Mesothelial cell of epicardium (in vitro differentiated cells): ENCODE measurements at places on chromosomes 2 and 18.
A peak's percentile ranks its signal among the peaks of the same experiment; 100 is the strongest.

DNA sequence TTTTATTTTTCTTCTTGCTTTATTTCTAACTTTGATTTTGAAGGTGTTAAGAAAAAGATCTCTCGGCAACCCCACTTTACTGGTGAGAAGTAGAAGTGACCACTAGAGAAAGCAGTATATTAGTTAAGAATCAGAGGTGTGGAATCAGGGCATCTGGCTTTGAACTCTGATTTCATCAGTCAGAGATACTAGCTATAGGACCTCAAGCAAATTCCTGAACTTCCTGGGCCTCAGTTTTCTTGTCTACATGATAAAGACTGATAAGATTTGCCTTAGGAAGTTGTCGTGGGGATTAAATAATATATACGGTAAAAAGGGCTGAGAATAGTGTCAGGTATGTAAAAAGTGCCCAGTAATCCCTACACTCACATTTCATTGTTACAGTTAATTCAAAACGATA, 440.3 kb upstream of the CRIM1 start:
- no peak for DNase-seq
- peaks cover 3% of the 10 kb centered on the region for H3K4me1 ChIP-seq
- no peak overlapping the region for H3K27ac ChIP-seq
- H3K27me3 ChIP-seq = no peaks in the 10 kb centered on the region

DNA sequence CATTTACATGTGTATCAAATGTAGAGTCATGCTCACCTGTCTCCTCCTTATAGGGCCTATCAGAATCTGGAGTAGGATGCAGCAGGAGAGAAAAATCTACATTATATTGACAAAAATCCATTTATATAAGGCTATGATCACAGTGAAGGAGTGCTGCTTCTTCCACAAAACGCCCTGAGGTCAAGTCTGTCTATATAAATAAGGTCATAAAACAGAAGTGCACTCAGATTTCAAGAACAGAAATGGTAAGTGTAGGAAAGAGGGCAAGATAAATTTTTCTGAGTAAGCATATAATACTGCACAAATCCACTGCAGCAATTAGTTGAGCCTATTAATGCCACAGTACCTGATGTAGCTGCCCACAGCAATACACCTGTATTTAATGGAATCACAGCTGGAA, 51.8 kb downstream of the COL5A2 start:
- H3K4me1 ChIP-seq = peaks cover 32% of the 10 kb centered on the region
- no peak for DNase-seq
- H3K4me3 ChIP-seq = no peak overlapping the region
- peaks cover 9% of the 10 kb centered on the region for H3K36me3 ChIP-seq
- H3K27ac ChIP-seq = peak overlapping the region; percentile 71
- H3K27me3 ChIP-seq = no peaks in the 10 kb centered on the region

DNA sequence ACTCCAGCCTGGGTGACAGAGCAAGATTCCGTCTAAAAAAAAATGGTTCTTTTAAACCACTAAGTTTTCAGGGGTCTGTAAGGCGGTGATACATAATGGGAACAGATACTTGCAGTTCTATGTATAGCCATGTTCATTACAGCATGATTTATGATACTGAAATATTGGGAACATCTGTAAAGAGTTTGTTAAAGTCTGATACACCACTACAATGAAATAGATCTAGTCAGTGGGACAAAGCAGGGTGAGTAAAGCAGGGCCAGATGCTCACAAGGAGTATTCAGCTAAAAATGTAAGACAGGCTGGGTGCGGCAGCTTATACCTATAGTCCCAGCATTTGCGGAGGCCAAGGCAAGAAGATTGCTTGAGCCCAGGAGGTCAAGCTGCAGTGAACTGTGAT, 6.2 kb upstream of the ING5 start:
- H3K27me3 ChIP-seq = no peaks in the 10 kb centered on the region
- no peak for DNase-seq
- peaks cover 6% of the 10 kb centered on the region for H3K36me3 ChIP-seq
- no peak overlapping the region for H3K4me3 ChIP-seq

GRCh38 chr2:9276901-9277451, 70.4 kb downstream of the ASAP2 start:
- H3K36me3 ChIP-seq = peaks cover 11% of the 10 kb centered on the region
- DNase-seq = no peak
- no peak overlapping the region for H3K27ac ChIP-seq

DNA sequence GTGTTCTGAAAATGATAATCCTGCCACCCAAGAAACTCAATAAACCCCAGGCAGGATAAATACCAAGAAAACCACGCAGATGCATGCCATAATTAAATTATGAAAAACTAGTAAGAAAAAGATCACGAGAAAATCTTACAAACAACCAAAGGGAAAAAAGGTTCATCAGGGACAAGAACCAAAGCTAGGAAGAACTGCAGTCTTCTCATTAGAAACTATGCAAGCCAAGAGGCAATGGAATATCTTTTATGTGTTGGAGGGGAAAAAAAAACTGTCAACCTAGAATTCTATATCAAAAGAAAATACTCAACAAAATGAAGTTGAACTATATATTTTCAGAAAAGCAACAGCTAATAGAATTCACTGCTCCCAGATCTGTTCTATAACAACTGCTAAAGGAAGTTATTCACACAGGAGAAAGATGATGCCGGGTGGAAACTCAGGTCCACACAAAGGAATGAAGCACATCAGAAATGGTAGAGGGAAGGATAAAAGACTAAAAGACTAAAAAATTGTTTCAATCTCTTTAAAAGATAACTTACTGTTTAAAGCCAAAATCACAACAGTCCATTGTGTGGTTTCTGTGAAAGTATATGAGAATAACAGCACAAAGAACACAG, 55.0 kb downstream of the NDUFA10 start:
- no peak overlapping the region for H3K27ac ChIP-seq
- H3K4me1 ChIP-seq = peaks cover 2% of the 10 kb centered on the region
- DNase-seq = no peak

- peaks cover 4% of the 10 kb centered on the region for H3K4me1 ChIP-seq
- no peak overlapping the region for H3K27ac ChIP-seq
- no peaks in the 10 kb centered on the region for H3K27me3 ChIP-seq
- no peak for DNase-seq
Observed at GRCh38 chr18:74110976-74111375, 36.7 kb downstream of the FBXO15 start.

GRCh38 chr18:75170022-75170789, 38.7 kb downstream of the PTGR3 start:
- H3K27ac ChIP-seq = no peak overlapping the region
- H3K36me3 ChIP-seq = no peaks in the 10 kb centered on the region
- H3K27me3 ChIP-seq = peaks cover 5% of the 10 kb centered on the region
- DNase-seq = no peak
- no peak overlapping the region for H3K4me3 ChIP-seq

DNA sequence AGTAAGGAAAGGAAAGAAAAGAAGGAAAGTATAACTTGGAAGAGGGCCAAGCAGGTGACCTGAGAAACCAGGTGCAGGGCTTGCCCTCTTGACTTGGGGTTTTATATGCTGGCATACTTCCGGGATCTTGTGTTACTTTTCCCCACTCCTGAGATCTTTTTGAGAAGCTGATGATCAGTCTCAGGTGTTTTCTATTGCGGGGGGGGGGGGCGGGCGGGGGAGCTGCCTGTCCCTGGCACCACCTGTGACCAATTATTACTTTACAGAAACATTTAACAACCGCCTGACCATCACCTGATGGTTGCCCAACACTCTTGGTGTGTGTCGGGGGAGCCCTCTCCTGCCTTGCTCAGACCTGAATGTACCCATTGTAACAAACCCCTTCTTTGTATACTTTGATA, 6.9 kb upstream of the CASP10 start:
- H3K27ac ChIP-seq = no peak overlapping the region
- H3K36me3 ChIP-seq = no peaks in the 10 kb centered on the region
- H3K4me3 ChIP-seq = no peak overlapping the region
- H3K4me1 ChIP-seq = no peaks in the 10 kb centered on the region
- H3K27me3 ChIP-seq = peaks cover 2% of the 10 kb centered on the region

DNA sequence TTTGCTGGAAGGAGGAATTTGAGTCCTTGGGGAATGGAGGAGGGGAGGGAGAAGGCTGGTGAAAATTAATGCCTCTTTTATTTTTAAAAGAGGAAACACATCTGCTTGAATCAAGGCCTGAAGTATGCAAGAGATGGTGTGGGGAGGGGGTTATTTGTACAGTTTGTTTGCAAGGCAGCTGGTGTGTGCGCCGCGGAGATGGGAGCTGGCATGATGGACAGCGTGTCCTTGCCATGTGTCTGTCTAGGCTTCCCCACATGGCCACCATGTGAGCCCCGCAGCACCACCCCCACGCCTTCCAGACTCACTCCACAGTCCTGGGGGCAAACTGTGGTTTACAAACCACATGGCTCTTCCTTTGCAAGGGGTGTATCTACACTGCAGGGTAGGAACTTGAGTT, 154.8 kb upstream of the APCDD1 start:
- peak overlapping the region; percentile 43 for H3K27ac ChIP-seq
- no peak for DNase-seq
- H3K4me3 ChIP-seq = no peak overlapping the region
- H3K36me3 ChIP-seq = no peaks in the 10 kb centered on the region
- peaks cover 13% of the 10 kb centered on the region for H3K4me1 ChIP-seq
- no peaks in the 10 kb centered on the region for H3K27me3 ChIP-seq

DNA sequence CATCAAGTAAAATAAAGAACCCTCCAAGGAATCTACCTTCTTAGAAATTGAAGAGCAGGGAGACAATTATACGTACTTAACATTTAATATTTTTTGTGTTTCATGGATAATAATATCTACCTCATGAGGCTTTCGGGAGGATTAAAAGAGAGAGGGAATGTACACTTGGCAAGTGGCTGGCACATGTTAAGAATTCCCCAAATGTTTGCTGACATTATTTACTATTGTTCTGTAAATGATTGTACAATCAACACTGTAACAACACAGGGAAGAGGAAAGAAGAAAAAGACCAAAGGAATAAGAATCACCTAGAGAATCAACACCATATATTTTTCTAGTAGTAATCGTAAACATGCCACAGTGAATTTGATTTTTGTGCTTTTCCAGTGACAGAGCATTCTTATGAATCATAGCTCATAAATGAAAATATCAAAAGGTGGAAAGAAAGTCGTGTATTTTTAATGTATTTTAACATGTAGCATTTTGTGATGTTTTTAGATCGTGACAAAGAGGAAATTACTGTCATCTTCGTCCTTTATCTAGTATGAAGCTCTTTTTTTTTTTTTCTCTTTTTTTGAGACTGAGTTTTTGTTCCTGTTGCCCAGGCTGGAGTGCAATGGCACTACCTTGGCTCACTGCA, 67.3 kb downstream of the B3GNT2 start:
- no peaks in the 10 kb centered on the region for H3K36me3 ChIP-seq
- peaks cover 7% of the 10 kb centered on the region for H3K4me1 ChIP-seq
- no peak for DNase-seq

DNA sequence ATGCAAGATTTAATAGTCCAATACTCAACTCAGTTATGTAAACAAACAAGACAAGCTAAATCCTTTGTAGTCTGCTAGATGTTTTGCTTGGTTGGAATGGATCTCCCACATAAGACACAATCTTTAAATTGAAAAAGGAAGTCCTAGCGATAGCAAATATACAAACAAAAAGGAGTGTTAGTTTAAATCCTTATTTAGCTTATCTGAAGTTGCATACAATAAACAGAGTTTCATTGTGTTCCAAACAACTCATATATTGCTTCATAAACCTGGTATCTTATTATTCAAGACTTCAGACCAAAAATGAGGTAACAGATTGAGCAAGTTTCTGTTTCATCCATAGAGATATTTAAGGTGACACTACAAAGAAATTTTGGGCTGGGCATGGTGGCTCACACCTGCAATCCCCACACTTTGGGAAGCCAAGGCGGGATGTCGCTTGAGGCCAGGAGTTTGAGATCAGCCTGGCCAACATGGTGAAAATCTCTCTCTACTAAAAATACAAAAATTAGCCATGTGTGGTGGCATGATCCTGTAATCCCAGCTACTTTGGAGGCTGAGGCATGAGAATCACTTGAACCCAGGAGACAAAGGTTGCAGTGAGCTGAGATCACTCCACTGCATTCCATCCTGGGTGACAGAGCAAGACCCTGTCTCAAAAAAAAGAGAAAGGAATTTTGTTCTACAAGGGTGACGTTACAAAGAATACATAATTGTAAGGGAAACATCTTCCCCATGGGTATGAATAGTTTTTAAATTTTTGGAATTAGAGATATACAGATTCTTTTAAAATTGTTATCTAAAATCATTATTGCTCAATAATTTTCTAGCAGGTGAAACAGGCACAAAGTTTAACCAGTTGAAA, 150.5 kb upstream of the L3MBTL4 start:
- no peaks in the 10 kb centered on the region for H3K27me3 ChIP-seq
- DNase-seq = no peak
- H3K36me3 ChIP-seq = no peaks in the 10 kb centered on the region

DNA sequence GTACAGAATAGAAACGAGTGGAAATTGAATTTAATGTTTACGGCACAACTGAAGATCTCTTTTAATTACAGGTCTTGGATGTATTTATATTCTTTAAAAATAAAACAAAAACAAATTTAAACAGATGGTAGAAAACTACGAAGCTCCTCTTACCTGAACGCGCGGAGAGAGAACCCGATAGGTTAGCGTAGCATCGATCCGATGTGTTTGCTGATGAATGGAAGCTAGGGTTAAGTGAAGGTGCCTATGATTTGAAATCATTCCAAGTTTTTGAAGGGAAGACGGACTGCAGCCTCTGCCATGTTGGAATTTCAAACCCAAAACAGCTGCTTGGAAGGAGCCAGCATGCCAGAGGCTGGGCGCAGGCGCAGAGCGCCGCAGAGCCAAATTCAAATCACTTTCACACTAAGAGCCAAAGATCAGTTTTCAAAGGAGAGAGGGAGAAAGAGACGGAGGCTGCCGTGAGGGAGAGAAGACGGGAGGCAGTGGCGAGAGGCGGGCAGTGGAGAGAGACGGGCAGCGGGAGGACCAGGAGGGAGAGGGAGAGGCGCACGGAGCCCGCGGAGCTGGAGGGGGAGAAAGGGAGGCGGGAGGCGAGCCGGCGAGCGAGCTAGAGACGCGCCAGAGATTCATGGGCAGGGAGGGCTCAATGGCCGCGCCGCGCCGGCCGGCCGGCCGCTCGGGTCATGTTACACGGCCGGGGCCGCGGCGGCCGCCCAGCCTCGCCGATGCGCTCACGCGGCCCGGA, at the start of gene FIGN:
Gene FIGN (minus strand): TSS at position 324 of the 748 bp plus-strand sequence. CDS start 1,081 bp downstream, outside the sequence.
- peak within 1 kb of the TSS; percentile 86 for H3K4me3 ChIP-seq
- H3K36me3 ChIP-seq = no peaks in the 10 kb centered on the region
- peak within 1 kb of the TSS; percentile 92 for H3K27ac ChIP-seq
- peaks cover 1% of the 10 kb centered on the region for H3K27me3 ChIP-seq
- peak; percentile 55 for DNase-seq

DNA sequence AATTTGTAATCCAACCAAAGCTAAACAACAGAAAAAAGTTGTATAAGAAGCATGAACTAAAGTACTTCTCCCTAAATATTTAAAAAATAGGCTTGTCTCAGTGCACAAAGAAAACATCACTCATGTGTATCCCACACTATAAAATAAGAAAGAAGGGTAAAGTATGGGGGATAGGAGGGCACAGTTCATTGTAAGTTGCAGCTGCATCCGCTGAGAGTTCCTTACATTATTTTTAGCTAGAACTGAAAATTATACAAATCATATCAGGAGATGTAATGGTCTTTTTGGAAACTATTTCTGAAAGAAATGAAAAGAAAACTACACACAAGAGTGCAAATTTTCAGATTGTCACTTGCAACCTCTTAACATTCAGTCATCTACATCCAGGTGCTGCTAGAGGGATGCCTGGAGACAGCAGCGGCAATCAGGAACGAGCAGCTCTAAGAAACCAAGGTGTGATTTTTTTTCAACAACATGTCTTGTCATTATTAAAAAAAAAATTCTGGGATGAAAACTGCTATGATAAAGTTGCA, 273.6 kb downstream of the ASXL3 start:
- no peaks in the 10 kb centered on the region for H3K27me3 ChIP-seq
- no peak overlapping the region for H3K4me3 ChIP-seq
- H3K36me3 ChIP-seq = peaks cover 2% of the 10 kb centered on the region
- H3K27ac ChIP-seq = no peak overlapping the region
